MV-4-11 (cell line): ENCODE measurements at places on chromosomes 1 and 21.

GRCh38 chr1:92599184-92599583, 112.5 kb upstream of the GFI1 start:
- DNase-seq, result peak; percentile 72

DNA sequence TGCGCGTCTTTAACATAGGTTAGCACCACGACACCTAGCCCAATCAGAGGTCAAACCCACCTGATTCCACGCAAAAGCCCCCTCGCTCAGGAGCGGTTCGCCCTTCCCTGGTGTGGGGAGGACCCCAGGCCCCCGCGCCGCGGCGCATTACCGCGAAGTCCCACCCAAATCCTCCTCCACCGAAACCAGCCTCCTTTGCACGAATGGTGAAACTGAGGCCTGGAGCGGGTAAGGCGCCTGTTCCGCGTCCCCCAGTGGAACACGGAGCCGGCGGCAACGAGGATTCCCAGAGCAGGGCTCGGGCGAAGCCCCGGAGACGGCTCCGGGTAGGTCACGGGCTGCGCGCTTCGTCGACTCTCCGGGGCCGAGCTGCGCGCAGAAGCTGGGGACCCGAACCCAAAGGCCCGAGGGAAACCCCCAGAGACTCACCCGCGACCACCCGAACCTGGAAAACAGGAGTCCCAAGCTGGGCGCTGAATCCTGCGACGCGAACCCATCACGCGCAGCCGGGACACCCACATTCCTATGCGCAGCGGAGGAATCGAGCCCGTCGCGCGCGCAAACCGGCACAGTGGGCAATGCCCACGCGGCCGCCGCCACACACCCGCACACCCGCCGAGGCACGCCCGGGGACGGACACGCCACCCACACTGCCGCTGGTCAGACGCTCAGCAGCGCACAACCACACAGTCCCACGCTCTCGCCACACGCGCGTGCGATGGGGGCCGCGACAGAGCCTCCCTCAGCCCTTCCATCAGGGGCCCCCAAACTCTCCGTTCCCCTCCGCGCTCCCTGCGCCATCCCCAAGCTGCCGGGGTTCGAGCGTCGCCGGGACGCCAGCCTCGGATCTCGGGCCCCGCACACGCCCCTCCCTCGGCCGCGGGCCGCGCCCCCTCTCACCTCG, 507 bp downstream of the GLIS1 start:
- DNase-seq, result no peak

GRCh38 chr1:59692591-59692990, 122.2 kb upstream of the HOOK1 start:
- DNase-seq, result peak; percentile 89

- DNase-seq, result no peak
These were observed 73.4 kb upstream of the EDN2 start for GRCh38 chr1:41557751-41558455.

GRCh38 chr21:36587388-36587787, 107.5 kb upstream of the CLDN14 start:
- no peak for DNase-seq

- DNase-seq, result no peak
These were observed 22.1 kb upstream of the GADD45A start for GRCh38 chr1:67662884-67663283.

- no peak for DNase-seq
These were observed 28.8 kb downstream of the TENT5C start for GRCh38 chr1:117634631-117635030.

GRCh38 chr1:107766533-107766932, 198.4 kb downstream of the VAV3 start:
- no peak for DNase-seq

DNA sequence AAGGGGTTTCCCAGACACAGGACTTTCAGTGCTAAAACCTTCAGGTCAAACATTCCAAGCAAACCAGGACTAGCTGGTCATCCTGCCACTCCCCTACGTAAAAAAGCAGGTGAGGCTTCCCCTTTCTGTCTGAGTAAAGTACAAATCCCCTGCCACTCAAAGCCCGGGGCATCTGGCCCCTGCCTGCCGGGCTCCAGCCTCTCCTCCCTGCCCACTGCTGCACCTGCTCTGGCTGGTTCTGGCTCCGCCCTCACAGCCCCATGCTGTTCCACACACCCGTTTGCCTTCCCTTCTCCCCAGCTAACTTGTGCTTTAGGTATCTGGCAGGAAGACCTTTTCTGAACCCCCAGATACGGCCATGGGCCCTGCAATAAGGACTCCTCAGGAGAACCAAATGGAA, 23.3 kb upstream of the S100A7 start:
- no peak for DNase-seq

DNA sequence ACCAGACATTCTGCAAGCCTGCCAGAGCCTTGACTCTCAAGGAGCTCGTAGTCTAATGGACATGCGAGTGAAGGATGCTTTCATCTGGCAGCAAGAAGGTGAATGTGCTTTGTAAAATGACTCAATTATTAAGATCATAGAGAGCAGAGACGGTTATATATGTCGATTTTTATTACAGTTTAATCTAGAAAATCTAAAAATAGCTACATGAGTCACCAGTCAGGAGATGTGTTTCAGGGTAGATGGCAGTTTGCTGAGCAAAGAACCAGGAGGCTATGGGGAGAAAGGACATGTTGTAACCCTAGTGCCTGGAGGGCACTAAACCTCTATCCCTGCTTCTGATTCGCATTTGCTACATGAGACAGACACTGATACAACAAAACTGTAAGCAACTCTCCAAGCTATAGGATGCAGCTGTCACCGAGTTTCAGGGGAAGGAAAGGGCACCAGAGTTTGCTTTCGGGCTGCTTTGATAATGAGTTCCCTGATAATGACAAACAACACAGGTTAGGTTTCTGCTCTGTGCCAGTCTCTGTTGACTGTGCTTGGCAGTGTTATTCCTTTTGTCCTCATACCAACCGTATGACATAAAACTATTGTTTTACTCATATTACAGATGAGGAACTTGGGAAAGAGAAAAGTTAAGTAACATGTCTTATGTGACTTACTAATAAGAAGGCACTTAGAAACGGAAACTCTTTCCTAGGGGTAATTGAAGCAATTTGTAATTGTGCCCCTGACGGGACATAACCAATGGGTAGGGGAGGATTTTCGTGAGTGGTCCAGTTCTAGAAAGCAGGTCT, 43.2 kb downstream of the C1orf198 start:
- peak; percentile 71 for DNase-seq

DNA sequence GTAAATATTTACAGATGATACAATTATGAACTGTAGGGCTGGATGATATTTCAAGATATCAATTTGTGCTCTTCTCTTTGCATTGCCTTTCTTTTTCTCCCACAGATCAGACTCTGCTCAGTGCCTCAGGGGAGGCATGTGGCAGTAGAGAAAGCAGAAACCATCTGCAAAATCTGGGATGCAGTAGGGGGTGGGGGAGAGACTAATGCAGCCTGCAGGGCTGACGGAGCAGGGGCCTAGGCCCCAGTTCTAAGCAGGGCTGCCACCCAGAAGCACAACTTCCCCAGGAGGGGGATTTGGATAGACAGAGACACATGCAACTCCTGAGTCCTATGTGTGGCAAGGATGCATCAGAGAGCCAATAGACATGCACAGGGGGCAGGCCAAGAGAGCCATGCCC, 511.6 kb downstream of the SMYD3 start:
- DNase-seq, result no peak

DNA sequence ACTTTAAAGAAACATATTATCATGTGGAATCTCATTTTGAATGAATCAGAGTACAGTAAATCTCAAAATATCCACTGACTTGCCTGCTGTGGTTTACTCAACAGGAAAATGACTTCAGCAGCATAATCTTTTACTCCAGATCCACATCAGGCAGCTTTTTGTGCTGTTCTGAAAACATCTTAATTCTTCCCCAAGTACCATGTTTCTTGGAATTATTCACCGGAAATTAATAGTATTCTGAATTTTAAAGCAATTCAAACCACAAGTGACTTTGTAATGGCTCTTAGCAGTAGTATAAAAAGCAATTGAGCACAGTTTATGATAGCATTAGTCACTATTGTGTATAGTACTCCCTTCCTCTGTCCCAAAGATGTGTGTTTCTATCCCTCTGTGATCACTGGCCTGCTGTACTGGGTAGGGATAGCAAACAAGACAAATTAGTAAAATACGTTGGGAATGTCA, 64.2 kb upstream of the ERRFI1 start:
- DNase-seq, result no peak

DNA sequence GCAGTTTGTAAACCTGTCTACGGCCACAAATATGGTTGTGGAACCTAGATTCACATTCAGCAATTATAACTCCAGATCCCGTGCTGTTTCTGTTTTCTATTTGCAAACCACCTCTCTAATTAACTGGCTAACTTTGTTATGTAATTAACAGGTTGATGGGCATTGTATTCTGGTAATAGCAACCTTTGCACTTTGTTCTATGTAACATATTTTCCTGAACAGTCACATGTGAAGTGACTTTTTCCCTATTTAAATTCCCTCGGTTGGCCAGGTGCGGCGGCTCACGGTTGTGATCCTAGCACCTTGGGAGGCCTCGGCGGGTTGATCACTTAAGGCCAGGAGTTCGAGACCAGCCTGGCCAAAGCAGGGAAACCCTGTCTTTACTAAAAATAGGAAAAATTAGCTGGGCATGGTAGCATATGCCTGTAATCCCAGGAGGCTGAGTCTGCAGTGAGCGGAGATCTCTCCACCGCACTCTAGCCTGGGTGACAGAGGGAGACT, 1.4 kb downstream of the ACADM start:
- DNase-seq, result no peak

DNA sequence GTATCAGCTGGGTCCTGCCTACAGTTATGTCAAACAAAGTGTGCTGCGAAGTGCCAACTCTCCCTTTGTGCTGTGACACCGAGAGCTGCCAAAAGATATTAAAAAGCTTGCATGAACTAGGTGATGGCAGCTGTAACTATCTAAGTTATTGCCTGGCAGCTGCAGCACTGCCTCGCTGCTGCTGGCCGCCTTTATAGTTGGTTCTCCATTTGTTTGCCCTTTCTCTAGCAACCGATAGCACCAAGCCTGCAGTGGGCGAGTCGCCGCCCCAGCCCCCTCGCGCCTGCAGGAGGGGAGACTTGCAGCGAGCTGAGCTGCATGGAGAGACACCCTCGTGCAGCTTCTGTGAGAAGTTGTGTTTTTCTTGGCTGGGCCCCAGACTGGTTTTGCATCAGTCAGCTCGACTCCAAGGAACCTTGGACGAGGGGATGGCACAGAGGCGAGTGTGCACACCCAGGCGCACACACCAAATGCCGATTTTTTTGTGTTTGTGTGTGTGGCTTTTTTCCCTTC, 330.6 kb downstream of the RPS6KC1 start:
- DNase-seq, result no peak

- no peak for DNase-seq
These were observed 45.1 kb upstream of the TRIM67 start for GRCh38 chr1:231116738-231117137.

- DNase-seq, result no peak
These were observed 14.4 kb downstream of the MEGF6 start for GRCh38 chr1:3596663-3597598.

GRCh38 chr1:154595621-154596020, 12.4 kb downstream of the ADAR start:
- DNase-seq, result no peak

DNA sequence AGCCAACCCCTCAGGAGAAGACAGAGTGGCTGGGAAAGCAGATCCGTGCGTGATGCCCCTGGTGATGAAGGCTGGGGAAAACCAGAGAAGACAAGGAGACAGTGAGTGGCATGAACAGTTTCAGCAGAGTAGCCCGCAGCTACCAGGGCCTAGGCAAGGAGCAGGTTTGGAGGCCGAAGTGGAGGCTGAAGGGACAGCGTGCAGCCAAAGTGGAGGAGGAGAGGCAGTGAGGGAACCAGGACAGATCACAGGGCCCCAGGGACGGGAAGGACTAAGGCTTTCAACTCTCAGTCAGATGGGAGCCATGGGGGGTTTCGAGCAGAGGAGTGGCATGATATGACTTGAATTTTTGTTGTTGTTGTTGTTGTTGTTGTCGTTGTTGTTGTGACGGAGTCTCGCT, 59.9 kb upstream of the SELENON start:
- DNase-seq, result no peak

GRCh38 chr1:166514067-166514466, 325.2 kb upstream of the POGK start:
- DNase-seq, result no peak

- DNase-seq, result peak; percentile 57
These were observed 3.8 kb upstream of the FAM20B start for GRCh38 chr1:179021873-179022272.

GRCh38 chr1:3116560-3116959, 47.6 kb downstream of the PRDM16 start:
- no peak for DNase-seq

DNA sequence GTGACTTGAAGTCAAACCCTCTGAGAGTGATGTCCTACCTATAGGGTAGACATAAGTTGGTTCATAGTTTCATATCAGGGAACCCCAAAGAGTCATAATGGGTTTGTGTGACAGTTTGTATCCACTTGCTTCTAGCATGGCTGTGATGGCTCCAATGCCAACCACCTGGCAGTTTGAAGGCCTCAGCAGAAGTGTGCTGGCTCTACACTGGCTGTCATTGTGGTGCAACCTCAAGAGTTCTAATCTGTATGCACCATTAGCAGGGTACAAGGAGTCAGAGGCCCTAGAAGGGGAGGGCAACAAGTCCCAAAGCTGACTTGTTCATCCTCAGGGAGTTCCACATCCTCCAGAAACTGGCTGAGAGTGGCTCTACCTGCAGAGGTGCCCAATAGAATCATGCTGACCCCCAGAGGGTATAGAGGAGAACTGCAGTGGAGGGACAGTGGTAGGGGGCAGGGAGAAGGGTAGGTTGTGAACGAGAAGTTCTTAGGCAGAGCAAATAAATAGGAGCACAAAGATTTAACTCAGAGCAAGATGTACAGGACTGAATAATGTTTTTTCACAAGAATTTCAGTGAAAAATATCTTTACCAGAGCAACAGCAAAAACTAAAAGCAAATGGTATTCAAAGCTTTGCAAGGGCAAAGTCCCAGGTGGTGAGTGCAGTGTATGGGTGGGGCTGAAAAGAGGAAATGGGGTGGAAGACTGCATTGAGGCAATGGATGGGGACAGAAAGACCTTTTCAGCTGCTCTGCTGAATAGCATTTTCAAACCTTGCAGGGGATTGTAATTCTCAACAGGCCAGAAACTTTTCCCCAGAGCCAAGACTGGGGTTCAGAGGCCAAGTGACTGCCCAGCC, 3.2 kb downstream of the FCRL2 start:
- no peak for DNase-seq

- no peak for DNase-seq
These were observed 86.4 kb downstream of the PLXNA2 start for GRCh38 chr1:208157769-208158168.
